ENCODE measurements at places on chromosomes 6 and 20. TPM values are rescaled to one million over a fixed set of nuclear protein-coding genes. Genes with fewer than 3 reads are reported as not detected.
A peak's percentile ranks its signal among the peaks of the same experiment; 100 is the strongest.

PNLDC1 gene
- not detected for total RNA-seq

RRAGD gene
- total RNA-seq, result 2.0 TPM

GLP1R gene
- total RNA-seq, result not detected

PHACTR3 gene
- 0.53 TPM for total RNA-seq

PAK5 gene
- total RNA-seq, result not detected

SLC26A8 gene
- total RNA-seq, result 0.27 TPM

KCNG1 gene
- 10.3 TPM for total RNA-seq

EYS gene
- 0.82 TPM for total RNA-seq

DNA sequence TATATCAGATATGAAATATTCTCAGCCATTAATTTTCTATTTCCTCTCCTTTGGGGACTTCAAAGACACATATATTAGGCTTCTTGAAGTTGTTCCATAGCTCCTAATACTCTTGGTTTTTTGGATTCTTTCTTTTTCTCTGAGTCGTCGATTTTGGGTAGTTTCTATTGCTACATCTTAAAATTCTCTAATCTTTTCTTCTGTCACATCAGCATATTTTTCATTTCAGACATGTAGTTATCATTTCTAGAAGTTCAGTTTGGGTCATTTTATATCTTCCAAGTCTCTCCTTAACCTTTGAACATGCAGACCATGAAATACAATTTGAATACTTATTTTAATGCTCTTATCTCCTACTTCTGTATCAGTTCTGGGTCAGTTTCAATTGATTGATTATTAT lies 38.9 kb upstream of the SCRT2 start:
- DNase-seq, result no peak

DNA sequence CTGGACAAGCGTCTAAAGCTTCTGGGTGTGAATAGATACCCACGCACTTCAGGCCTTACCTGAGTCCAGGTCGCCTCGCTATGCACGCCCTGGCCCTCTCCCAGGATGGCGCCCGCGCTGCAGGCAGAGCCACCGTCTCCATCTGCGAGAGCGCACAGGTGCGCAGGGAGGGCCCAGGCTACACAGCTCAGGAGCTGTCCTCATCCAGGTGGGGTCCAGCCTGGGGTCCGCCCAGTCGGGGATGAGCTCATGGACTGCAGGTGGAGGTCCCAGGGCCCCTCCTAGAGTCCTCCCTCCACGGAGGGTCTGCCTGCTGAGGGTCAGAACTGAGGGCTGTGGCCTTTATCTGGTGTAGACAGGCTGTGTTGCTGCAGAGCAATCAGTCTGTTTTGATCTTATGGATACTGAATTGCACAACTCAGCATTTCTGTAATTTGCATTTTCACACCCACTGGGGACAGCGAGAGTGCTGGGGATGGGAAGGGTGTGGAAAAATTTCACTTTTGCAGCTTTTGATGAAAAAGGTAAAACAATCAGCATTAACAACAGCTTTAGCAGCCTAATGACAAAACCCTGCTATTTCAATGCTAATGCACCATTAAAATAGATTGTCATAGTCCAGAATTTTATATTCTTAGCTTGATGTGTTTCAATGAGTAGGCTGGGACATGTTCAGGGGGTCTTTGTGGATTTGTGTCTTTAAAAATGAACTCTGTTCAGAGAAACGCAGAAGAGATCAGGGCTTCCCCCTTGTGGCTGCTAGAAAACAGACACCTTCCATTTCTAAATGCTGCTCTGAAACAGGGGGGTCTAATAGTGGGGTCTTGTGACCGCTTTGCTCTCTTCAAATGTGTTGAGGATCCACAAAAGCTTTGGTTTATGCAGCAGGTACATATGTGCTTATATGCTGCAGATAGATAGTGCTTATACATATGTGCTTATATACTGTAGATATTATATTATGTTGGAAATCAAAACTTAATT lies 77.8 kb upstream of the PHACTR3 start:
- DNase-seq, result no peak

DNA sequence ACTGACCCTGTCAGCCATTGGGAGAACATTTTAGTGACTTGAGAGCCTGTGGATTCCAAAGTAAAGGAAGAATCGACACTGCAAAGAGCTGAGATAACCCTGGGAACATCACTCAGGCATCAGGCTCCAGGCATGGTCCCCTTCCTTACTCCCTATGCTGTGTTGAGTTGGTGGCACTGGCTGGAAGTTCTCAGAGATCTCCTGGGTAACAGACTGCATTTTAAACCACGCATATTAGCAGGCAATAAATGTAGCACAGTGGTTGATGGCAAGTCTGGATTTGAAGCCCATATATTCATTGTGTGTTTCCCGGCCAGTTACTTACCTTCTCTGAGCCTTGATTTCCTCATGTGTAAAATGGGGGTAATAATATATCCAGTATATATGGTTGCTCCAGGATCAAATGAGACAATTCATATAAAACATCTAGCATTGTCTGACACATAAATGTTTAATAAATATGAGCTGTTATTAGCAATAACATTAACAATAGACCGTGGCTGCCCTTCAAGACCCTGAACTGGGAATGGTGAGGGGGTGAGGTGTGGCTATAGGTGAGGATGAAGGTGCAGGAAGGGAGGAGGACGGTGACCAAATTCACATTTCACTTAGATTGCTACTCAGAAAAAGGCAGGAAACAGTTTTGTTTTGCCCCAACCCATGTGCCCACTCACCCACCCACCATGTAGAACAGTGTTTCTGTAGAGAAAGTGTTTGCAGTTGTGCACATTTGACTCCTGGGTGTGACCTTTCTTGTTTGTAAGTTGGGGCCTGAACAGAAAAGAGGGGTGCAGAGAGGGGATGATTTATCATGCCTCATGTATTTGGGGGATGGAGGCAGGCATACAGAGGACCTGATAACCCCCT lies 2.1 kb downstream of the PLCG1 start:
- no peak for DNase-seq

GRCh38 chr20:53878262-53879047 lies 191.9 kb downstream of the BCAS1 start:
- no peak for DNase-seq

GRCh38 chr20:54132612-54133433 lies 41.0 kb downstream of the CYP24A1 start:
- DNase-seq, result no peak

DNA sequence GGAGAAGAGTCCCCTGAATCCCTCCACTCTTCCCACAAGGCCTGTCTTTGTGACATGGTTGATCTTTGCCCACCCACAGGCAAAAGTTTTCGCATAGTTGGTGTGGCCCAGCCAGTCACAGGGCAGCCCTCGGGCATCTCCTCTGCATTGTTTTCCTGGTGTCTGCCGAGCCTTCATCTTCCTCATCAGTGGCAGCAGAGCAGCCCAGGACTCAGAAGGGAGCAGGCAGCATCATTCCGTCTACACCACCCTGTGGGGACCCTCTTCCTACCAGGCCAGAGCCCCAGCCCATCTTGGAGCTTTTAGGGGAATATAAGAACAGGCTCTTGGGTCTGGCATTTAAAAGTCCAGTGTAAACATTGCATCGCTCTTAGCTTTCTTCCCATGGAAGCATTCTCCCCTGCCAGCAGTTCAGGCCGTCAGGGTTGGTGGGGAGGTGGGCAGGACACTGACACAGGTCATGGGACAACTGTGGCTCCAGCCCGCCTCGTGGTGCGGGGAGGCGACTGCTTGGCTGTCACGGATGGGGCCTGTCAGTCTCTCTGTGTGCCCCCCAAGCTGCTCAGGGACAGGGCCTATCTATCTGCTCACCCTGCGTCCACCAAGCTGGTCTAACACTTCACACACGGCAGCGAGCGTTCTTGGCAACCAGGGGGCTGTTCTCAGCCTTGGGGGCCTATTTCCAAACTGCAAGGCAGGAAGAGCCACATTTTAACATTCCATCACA lies 38.3 kb downstream of the PDRG1 start:
- no peak for DNase-seq

DNA sequence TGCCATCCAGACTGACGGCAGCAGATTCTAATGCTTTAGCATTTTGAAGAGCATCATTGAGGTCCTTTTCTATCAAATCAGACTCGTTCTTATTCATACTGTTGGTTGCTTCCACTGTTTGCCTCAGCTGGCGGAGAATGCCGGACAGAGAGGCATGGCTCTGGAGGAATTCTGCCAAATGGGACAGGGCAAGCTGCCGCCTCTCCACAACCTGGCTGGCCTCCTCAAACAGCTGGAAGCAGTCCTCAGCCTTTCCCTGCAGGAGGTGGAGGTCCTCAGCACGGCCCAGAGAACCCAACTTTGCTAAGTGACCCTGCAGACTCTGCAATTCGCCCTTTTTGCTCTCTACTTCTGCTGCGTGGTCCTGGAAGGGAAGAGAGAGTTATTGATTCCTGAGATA lies 220.5 kb downstream of the SYNE1 start:
- DNase-seq, result no peak

DNA sequence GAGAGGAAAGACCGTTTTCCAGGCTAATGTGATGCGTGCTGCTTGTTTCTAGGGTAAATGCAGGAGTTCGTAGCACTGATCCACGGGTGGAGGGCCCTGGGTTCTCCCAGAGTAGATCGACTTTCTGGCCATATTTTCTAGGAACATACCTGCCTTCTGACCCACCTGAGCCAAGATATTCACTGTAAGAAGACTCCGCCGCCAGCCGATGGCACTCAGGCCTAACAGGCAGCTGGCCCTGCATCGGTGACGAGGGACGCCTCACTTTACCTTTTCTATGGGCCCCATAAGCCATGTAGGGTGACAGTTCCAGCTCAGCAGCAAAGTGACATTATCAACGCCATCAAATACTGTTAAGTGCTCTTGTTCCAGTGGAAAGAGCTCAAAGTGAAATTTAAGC lies 30.2 kb upstream of the FRMD1 start:
- no peak for DNase-seq

DNA sequence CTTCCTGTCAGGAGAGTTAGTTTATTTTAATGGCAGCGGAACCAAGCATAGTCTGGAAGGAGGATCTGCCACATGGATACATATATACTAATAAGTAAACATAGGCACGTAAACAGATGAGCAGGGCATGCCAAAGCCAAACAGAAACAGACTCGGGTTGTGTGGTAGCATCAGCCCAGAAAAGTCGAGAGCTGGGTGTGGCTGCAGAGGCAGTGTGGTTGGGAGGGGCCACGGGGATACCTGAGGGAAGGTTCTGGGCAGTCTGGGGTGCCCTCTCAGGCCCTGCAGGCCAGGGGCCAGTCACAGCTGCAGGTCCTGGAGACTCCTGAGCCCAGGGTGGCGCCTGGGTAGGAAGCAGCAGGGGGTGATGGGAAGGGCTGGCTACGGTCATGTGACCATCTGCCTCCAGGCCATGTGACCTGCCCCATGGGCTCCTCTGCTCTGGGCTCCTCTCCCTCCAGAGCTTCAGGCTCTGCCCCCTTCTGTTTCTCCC lies 42.8 kb upstream of the MRPS10 start:
- DNase-seq, result no peak

GRCh38 chr20:24985802-24986201 lies 6.7 kb downstream of the APMAP start:
- peak; percentile 16 for DNase-seq

DNA sequence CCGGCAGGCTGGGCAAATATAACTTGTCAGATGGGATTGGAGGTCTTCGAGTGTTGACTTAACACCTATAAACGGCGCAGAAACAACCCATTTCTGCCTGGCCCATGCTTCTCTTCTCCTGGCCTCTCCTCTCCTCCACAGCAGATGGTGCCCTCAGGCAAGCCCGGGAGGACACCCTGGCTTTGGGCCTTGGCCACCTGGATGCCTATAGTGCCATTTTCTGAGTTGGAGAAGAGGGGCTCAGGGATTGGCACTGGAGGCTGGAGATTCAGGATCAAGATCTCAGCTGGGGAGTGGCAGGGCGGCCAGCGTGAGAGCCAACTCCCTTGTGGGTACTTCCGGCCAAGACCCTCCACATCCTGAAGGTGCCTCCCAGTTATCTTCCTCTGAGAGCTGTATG lies 211.9 kb upstream of the PMEPA1 start:
- no peak for DNase-seq

GRCh38 chr6:6420107-6420506 lies 99.6 kb upstream of the F13A1 start:
- no peak for DNase-seq

GRCh38 chr6:106072501-106073090 lies 13.5 kb upstream of the PRDM1 start:
- no peak for DNase-seq

DNA sequence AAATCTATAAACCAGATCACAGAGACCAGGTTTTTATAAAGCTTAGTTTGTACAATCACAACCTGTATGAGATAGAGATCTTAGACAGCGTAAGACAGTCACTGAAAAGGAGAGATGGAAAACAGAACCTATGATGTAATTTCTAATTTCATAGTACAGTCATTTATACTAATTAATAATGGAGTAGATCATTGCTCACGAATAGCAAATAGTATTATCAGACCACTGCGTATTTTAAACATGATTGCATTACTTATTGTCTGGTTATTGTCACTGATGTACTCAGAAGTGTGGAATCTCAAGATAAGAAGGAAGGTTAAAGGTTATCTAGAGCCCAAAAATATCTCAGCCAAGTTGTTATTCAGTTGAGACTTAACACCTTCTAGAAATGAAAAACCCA lies 115.6 kb downstream of the KHDC1L start:
- DNase-seq, result no peak

DNA sequence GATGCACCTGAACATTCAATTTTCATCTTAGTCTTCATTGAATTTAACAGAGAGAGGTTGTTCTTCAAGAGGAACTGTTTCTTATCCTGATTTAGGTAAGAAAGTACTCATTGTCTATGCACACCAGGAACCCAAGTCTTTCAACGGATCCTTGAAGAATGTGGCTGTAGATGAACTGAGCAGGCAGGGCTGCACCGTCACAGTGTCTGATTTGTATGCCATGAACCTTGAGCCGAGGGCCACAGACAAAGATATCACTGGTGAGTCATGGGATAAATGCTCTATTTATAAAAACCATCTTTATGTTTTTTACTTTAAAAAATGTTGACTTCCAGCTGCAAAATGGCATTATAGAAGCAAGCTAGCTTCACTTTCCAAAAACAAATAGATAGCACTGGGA lies 10.2 kb downstream of the NQO2 start:
- no peak for DNase-seq

DNA sequence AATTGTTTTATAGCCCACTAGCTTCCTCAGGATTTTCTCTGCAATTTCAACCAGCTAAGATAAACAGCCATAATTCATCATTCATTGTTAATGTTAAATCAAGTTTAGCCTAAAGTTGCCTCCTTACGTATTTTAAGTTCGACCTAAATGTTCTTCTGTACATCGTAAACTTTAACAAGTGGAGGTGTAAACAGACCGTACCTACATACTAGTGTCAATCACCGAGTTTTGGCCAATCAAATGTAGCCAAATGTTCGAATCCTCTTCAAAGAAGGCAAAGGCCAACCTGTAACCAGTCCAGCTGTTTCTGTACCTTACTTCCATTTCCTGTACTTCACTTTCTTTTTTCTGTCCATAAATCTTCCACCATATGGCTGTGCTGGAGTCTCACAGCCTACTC lies 13.5 kb downstream of the MBOAT1 start:
- DNase-seq, result peak; percentile 83

- DNase-seq, result no peak
These were observed 21.2 kb upstream of the BHLHE23 start for GRCh38 chr20:63027922-63028389.

- DNase-seq, result no peak
These were observed 345.2 kb downstream of the ARHGAP18 start for GRCh38 chr6:129364767-129365166.
